ENCODE measurements at places on chromosomes 3 and 15.

DNA sequence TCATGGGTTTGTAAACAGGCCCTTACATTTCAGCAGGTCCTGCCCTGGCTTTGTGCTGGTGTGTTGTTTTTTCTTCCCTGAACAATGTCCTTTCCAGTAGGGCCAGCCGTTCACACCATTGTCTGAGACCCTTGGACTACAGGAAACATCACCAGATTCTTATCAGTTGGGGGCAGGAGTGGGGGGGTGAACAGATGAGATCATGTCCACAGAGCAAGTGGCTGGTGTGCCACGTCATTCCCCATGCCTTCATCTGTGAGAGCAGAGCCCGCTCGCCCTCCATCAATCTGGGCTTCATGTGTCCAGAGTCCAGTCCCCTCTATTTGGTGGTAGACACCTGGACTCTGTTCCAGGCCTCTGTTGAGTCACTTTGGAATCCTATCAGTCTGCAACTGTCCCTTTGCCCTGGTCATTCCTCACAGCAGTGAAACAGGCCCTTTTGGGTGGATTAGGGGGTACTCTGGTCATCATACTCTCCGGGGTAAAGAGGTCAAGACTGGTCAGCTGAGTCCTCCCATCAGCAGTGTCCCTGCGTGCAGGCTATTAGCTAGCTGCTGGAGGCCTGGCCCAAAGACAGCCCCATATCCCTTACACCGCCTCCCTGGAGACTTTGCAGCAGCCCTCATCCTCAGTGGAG, 15.0 kb downstream of the SEMA3G start:
- DNase-seq = no peak

GRCh38 chr15:35181538-35181937, 96.4 kb upstream of the NANOGP8 start:
- DNase-seq = no peak

- DNase-seq = no peak
Observed at GRCh38 chr3:151109286-151109800, 23.9 kb downstream of the MED12L start.

GRCh38 chr15:76866008-76866407, 39.1 kb downstream of the SCAPER start:
- DNase-seq = no peak

- DNase-seq = no peak
Observed at GRCh38 chr3:144822671-144823070, 851.0 kb downstream of the DIPK2A start.

DNA sequence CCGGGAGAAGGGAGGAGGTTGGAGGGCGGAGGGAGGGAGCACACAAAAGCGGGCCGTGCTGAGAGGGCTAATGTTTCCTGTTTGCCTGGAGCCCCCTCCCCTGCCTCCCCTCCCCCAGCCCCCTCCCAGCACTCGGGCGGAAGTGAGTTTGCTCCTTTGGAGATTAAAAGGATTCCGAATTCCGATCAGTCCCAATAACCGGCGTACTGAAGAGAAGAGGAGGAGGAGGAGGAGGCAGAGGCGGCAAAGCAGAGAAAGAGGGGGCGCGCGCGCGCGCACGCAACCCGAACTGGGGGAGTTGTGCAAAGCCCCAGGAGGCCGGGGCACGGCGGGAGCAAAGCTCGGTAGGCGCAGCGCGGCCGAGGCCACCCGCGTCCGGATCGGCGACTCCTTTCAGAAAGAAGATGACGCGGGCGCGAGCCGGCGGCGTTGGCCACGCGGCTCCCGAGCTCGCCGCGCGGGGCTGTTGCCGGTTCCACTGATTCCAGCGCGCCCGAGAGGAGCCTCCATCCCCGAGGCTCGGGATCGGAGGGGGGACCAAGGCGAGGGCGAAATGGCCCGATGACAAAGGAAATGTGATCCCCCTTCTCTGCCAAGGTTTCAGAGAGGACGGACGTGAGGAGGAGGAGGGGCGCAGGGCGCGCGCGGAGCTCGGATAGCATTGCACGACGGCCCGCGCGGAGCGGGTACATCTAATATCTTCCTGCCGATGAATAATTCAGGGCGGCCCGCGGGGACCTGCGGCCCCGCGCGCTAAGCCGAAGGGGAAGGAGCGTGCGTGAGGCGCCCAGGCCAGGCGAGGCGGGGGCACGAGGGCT, 1.1 kb upstream of the TRIM71 start:
- no peak for DNase-seq

DNA sequence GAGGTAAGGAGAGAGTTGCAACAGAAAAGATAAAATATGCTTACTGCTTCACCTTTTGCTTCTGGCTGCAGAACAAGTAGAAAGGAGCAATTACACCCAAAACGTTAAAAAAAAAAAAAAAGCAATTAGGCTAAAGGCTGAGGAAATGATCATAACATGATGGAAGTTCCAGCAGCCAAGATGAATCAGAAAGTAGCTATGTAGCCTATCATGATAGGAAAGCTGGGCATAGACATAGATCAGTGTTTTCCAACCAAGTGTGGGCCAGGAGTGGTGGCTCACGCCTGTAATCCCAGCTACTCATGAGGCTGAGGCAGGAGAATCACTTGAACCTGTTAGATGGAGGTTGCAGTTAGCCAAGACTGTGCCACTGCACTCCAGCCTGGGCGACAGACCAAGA, 52.6 kb downstream of the AGTR1 start:
- no peak for DNase-seq

DNA sequence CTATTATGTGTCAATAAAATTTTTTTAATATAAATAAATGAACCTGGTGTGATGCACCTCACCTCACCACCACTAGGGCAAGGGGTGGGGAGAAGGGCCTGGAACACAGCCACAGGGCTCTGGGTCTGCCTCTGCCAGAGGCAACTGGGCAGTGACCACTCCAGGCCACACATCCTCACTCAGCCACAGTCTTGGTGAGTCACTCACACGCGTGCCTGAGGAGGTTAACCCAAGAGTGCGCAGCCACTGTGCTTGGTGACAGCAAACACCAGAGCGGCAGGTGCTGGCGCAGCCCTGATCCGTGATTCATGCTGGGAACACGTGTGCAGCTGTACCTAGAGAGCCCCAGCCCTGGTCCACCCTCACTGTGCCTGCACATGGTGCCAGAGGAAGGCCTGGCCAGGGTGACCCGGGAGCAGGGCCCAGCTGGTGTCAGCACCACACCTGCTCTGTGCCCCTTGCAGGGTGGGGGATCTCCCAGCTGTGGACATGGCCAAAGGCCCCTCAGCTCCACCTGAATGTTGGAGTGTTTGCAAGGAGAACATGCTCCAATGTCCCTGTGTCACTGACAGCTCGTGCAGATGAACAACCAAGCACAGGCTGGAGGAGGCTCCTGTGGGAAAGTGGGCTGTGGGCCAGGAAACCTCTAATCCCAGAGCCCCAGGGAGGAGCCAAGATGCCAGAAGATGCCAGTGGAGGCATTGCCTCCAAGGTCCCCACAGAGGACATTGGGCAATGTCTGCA, 2.1 kb downstream of the SLC41A3 start:
- no peak for DNase-seq

DNA sequence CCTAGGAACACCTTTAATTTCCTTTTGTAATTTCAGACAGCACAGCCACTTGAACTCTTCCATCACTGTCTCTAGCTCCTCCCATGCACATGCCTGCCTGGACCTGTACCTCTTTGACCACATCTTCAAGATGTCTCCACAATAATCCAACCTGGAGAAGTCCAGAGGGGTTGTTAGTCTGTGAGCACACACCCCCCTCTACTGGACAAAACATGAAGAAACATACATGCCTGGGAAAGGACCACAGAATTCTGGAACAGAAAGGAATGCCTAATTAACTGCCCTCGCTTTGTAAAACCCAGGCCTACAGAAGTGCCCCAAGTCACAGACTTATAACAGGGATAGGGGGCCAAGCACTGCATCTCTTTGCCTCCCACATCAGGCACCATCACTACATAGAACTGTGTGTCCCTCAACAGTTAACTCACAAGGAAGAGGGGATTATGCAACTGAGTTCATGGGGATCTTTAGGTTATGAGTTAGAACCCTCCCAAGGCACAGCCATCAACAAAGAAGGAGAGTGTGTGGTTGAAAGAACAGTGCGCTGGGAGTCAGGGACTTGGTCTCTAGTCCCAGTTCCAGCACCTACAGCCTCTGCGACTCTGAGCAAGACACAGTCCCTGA, 61.7 kb downstream of the FMN1 start:
- DNase-seq = no peak

DNA sequence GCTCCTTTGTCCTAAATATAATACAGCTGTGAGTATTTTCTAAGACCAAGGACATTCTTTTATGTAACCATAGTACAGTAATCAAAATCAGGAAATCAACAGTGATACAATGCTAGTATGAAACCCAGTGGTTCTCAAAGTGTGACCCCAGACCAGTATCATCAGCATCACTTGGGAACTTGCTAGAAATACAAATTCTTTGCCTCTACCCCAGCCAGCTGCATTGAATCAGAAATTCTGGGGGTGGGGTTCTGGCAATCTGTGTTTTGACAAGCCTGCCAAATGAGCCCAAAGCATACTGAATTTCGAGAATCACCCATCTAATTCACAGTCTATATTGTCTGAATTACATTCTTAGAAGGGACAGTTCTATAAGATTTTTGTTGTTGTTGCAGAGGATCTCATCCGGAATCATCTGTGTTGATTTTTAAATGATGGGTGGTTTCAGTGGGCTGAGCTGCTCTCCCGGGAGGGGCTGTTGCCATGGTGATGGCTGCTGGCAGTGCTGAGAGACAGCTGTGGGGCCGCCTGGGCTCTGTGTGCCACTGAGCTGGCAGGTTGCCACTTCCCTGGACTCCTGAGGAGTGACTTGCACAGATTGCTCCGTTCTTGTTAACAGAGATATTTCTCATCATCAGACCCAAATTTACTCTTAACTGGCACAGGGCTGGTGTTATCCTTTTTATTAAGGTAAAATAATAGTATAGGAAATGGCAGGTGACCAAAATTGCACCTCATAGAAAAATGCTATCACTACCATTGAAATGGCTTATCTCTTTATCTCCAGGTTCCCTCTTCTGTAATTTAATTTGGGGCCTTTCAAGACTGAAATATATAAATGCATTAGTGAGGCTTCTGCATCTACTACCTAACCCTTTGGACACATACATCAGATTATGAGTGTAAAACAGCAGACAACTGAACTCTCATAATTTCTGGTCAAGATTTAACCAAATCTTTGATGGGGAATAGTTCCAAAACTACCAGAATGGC, 56.5 kb downstream of the NEK11 start:
- DNase-seq = no peak

DNA sequence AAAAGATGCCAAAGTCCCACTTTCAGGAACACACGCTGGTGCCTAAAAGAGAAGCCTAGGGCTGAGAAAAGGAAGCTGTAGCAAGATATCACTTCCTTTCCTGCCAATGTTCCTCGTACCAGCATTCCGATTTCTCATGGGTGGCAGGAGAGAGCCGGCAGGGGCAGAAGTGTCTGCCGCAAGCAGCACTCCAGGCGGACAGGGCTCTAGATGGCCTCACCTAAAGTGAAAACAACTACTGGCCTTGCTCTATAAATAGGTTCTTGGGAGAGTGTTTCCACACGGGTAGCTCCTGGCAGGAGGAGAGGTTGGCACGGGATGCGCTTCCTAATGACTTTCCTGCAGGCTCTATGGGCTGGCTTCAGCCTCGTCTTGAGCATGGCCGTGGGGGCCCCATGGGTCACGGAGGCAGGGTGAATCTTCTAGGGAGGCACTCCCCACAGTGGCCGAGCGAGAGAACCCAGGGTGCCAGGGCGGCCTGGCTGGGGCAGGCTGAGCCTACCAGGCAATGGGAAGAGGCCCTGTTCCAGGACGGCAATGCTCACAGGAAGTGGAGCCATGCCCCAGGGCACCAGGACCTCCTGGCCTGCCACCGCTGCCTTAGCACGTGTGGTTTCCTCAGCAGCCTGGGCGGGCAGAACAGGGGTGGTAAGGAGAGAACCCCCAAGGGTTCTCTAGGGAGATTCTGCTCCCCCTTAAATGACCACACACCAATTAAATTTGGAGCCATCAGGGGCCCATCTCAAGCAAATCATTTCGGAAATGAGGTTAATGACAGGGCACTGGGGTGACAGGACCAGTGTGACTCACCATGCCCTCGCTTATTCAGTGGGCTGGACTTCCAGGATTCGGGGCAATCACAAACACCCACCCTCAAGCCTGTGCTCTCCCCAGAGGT, 14.6 kb upstream of the DUSP7 start:
- DNase-seq = no peak

DNA sequence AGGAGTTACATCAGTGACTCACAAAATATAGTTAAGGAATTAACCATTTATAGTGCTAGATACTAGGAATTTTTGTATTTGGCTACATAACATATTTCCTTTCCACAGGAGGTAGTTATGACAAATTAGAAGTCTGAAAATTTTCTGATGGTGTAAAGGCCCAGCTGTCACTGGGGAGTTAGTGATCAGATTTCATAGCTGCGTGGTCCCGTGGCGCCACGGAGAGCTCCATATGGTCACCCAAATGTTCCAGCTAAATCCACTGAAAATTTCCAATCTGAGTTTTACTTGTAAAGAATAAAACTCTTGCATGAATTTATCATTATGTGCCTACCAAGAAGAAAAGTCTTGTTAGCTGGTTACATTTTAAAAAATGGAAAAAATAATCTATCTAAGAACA, 368.9 kb upstream of the PLSCR5 start:
- DNase-seq = no peak

DNA sequence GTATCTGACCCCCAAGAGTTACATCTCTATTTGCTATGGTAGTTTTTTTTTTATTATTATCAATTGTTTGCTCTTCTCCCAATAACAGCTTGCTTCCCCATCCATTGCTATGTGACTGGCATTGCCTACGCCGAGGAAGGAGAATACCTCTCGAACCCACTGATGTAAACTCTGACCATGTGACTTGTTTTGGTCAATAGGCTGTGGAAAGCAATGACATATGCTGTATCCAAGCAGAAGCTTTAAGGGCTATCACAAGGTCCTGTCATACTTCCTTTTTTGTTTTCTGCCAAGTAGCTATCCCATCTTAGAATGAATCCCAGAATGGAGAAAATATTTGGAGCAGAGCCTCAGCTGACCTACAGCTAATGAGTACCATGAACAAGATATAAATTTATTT, 111.0 kb upstream of the FRMD4B start:
- no peak for DNase-seq

DNA sequence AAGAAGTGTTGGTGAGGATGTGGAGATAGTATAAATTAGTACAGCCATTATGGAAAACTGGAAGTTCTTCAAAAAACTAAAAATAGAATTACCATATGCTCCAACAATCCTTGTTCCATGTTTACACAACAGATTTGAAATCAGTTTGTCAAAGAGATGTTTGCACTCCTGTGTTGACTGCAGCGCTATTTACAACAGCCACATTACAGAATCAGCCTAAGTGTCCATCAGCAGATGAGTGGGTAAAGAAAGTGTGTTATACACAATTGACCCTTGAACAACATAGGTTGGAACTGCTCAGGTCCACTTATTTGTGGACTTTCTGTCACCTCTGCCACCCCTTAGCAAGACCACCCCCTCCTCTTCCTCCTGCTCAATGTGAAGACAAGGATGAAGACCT, 34.7 kb downstream of the LMLN start:
- no peak for DNase-seq

All from D721Med (cell line).